ENCODE measurements at places on chromosomes 13 and 19. TPM values are rescaled to one million over a fixed set of nuclear protein-coding genes. Genes with fewer than 3 reads are reported as not detected.

AZU1 gene
- not detected for total RNA-seq

PTH2 gene
- not detected for total RNA-seq

BRSK1 gene
- 0.59 TPM for total RNA-seq

F7 gene
- total RNA-seq, result not detected

IL17D gene
- 1.5 TPM for total RNA-seq

ZNF493 gene
- 13.6 TPM for total RNA-seq

LENG9 gene
- 7.3 TPM for total RNA-seq

RPS15 gene
- total RNA-seq, result 481 TPM

CEBPA gene
- total RNA-seq, result 0.37 TPM

MBD3L3 gene
- total RNA-seq, result not detected

ZNF415 gene
- 2.2 TPM for total RNA-seq

KCNN4 gene
- 2.9 TPM for total RNA-seq

C13orf46 gene
- 0.39 TPM for total RNA-seq

FBXO17 gene
- 30.7 TPM for total RNA-seq

SYCN gene
- total RNA-seq, result not detected

ZNF878 gene
- total RNA-seq, result not detected

PRR22 gene
- total RNA-seq, result 0.78 TPM

NDUFA7 gene
- 16.9 TPM for total RNA-seq

ATXN8OS gene
- total RNA-seq, result not detected

KLC3 gene
- total RNA-seq, result not detected

SYNE4 gene
- total RNA-seq, result not detected

CALR3 gene
- not detected for total RNA-seq

ZNF723 gene
- total RNA-seq, result not detected

MISP gene
- total RNA-seq, result not detected

MBD3 gene
- 103 TPM for total RNA-seq

ZNF583 gene
- 4.3 TPM for total RNA-seq

ZNF442 gene
- total RNA-seq, result 1.8 TPM

SIAH3 gene
- not detected for total RNA-seq

ACER1 gene
- total RNA-seq, result not detected

ZNF284 gene
- 2.2 TPM for total RNA-seq

ADGRE3 gene
- total RNA-seq, result under 0.01 TPM

CCDC70 gene
- not detected for total RNA-seq

TUBA3C gene
- total RNA-seq, result not detected
